ENCODE measurements at places on chromosomes 13 and 19.

DNA sequence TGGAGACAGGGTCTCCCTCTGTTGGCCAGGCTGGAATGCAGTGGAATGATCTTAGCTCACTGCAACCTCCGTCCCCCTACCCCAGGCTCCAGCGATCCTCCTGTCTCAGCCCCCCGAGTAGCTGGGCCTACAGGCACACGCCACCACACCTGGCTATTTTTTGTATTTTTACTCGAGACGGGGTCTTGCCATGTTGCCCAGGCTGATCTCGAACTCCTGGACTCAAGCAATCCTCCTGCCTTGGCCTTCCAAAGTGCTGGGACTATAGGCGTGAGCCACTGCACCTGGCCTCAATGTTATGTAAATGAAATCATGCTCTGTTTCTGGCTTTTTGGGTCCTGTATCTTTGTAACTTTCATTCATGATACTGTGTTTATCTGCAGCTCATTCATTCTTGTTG is 8.1 kb upstream of the ZNF579 start:
- no peak for DNase-seq

GRCh38 chr19:48615231-48616040 is 560 bp upstream of the FAM83E start:
- no peak for DNase-seq

GRCh38 chr19:46181388-46181779 is 33.3 kb downstream of the IGFL2 start:
- no peak for DNase-seq

- no peak for DNase-seq
Observed at GRCh38 chr13:27967203-27967735, 1.8 kb downstream of the CDX2 start.

GRCh38 chr19:38728752-38729541 is 15.3 kb downstream of the CAPN12 start:
- no peak for DNase-seq

DNA sequence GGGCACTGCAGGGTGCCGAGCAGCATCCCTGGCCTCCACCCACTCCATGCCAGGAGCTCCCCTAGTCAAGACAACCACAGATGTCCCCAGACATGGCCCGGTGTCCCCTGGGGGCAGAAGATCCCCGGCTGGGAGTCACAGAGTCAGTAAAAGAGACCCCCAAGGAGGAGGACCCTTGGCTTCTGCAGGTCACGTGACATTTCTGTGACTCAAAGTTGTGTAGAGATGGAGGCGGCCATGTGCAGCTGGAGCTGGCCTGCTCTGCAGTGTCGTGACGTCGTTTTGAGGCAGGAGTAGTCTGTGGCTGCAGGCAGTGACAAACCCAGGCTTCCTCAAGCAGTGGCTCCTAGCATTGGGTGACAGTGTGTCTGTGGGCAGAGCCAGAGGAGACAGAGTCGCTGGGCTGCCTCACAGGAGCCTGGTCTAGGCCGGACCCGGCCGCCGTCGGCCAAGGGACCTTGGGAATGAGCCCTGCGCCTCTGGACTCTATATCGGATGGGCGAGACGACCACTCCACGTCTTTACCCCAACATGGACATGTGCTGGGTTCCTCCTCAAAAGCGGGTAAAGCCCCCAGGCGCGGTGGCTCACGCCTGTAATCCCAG is 7.7 kb upstream of the DIRAS1 start:
- DNase-seq = no peak

Data from amniotic stem cell (primary cell).